M059J (cell line): ENCODE measurements at places on chromosomes 2 and 18.

DNA sequence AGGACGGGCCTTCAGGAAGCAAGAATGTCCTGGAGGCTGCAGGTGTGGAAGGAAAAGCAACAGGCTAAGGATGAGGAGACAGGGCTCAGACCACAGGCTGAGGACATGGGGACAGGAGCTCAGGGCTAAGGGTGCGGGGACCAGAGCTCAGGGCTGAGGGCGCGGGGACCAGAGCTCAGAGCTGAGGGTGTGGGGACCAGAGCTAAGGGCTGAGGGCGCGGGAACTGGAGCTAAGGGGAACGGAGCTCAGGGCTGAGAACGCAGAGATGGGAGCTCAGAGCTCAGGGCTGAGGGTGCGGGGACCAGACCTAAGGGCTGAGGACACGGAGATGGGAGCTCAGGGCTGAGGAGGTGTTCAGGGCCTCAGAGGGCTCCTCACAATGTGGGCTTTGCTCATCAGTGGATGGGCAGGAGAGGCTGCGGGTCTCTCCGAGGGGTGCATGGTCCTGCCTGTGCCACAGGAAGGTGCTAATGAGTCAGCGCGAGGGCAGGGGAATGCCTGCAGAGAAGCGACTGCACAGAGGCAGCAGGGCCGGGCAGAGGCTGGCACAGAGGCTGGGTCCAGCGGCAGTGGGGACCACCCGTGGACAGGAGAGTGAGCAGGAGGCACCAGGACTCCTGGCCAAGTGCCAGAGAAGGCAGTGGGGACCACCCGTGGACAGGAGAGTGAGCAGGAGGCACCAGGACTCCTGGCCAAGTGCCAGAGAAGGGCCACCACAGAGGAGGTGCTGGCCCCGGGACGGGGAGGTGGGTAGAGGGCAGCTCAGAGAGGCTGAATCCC, 271.7 kb downstream of the TWIST2 start:
- DNase-seq = no peak

DNA sequence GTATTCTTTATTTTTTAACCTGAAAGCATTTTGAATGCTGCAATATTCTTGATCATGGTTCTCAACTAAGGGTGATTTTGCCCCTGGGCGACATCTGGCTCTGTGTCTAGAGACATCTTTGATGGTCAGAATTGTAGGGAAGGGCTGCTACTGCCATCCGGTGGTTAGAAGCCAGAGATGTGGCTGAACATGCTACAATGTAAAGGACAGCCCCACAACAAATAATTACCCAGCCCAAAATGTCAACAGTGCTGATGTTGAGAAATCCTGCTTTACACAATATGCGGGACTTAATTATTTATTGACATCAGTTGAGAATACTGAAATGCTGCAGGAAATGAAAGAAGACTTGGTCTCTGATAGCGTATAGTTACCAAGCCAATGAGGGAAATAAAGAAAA, 37.5 kb upstream of the SERPINB2 start:
- DNase-seq = peak; percentile 61

DNA sequence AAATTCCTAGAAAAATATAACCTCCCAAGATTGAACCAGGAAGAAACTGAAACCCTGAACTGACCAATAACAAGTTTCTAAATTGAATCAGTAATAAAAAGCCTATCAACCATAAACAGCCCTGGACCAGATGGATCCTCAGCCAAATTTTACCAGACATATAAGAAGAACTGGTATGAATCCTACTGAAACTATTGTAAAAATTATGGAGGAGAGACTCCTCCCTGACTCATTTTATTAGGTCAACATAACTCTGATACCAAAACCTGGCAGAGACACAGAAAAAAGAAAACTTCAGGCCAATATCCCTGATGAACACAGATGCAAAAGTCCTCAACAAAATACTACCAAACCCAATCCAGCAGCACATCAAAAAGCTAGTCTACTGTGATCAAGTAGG, 11.3 kb downstream of the NT5C1B start:
- peak; percentile 2 for DNase-seq

- no peak for DNase-seq
Measured at GRCh38 chr18:59540346-59540745, 156.9 kb downstream of the CCBE1 start.
